Hepatocyte (in vitro differentiated cells): ENCODE measurements at places on chromosomes 11 and 22. TPM values are rescaled to one million over a fixed set of nuclear protein-coding genes. Genes with fewer than 3 reads are reported as not detected.

MFRP gene
- 0.08 TPM in 1 of 2 replicates, not detected in the other for total RNA-seq

SCUBE2 gene
- total RNA-seq: 8.6 and 14.2 TPM in 2 replicates

ZNF214 gene
- 3.3 and 5.0 TPM in 2 replicates for total RNA-seq

PKP3 gene
- total RNA-seq: 55.6 and 62.1 TPM in 2 replicates

DNA sequence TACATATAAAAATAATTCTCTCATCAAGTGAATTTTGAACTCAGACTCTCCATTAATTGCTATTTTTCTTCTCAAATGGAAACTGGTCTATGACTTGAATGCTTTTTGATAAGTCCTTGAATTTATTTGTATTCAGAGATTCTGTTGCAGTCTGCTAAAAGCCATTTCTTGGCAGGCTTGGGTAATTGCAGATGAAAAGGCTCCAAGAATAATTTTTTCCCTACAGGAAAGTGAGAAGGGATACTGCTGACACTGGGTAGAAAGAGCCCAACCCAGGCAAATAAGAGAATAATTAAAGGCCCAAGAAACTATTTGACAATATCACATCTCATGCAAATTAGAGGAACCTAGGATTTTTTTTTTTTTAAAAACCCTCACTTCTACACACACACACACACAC lies 246.5 kb upstream of the DDI1 start:
- no peaks in the 10 kb centered on the region for H3K36me3 ChIP-seq
- no peaks in the 10 kb centered on the region for H3K27me3 ChIP-seq
- no peak overlapping the region for H3K4me3 ChIP-seq
- DNase-seq: no peak
- no peak overlapping the region for H3K27ac ChIP-seq
